ENCODE measurements at places on chromosomes 6 and 20.
A peak's percentile ranks its signal among the peaks of the same experiment; 100 is the strongest.

GRCh38 chr6:139150920-139151319 lies 16.0 kb downstream of the HECA start:
- DNase-seq = no peak

DNA sequence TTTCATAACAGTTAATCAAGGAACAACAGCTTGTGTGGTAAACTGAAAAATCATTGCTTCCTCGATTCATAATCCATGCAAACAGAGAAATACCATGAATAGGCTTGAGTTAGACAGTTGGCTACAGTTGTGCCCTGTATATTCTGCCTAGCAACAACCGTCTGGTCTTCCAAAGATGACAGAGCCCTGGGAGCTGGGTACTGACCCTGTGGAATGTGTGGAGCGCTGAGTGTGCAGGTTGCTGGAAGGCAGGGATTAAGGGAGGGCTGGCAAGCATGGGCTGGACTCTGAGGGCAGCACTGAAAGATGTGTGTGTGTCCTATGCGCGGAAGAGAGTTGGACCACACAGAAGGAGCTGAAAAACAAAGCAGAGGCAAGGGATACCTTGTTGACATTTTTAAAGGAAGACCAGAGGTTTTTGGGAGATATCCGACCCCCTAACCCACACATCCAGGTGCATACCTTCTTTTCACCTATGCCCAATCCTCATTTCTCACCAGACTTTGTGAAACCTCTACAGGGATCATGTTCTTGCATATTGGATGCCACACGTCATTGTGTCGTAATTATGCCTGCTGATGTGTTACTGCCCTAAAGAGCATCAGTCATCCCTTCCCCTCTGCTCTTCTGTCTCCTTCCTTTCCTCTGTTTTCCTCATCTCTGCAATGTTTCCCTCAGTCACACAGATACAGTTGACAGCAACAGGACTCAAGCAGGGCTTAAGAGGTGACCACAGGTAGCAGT lies 58.2 kb upstream of the VGLL2 start:
- no peak for DNase-seq

GRCh38 chr6:57094689-57095088 lies 4.7 kb downstream of the ZNF451 start:
- DNase-seq = no peak

DNA sequence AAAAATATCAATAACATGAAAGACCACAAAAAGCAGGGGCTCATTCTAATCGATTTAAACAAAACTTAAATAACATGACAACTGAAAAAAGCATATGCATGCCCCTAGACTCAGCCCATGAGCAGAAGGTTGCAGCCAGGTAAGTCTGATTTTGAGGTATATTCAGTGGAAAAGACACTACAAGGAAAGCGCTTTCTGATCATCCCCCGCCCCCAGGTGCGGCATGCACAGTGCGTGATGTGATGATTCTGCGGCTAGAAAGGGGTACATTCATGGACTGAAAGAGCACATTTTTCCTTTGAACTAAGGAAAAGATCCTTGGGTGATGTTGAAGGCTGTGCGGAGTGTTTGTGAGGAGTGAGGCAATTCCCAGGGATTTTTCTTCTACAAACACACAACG lies 16.9 kb upstream of the FOXC1 start:
- DNase-seq = no peak

DNA sequence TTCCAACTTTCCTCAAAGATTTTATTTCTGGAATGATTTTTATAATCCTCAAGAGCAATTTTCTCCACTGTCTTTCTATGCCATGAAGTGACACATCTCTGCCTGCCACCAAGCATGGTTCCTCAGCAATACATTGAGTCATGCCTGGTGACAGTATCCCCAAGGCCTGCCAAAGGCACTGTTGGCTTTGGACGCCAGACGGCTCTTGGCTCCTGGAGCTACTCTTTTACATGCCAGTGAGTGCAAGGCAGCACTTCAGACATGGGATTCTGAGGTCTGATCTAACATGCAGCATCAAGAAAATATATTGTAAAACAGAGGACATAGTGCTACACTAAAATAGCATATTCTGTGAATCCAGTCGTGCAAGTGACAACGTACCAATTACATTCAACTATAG lies 20.1 kb upstream of the PLEKHG1 start:
- no peak for DNase-seq

GRCh38 chr6:9439621-9440330 lies 975.1 kb downstream of the TFAP2A start:
- DNase-seq = no peak

DNA sequence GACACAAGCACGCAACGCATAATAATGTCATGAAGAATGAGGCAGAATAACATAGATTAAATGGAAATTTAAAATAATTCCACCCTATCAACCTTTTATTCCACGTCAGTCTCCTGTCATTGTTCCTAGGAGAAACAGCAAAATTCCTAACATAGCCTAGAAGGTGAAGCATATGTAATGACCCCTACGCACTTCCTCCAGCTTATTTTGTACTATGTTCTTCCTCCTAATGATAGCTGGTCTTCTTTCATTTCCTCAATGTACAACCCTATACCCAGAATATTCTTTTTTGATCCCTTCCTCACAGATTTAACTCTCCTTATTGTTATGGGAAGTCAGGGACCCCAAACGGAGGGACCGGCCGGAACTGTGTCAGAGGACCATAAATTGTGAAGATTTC lies 122.0 kb upstream of the CARMIL1 start:
- DNase-seq = no peak

GRCh38 chr6:83511901-83512681 lies at the start of gene PRSS35:
Gene PRSS35, plus strand, starts transcription at chr6:83512534. Its CDS starts 10,908 bp downstream, at chr6:83523442.
- DNase-seq = no peak

GRCh38 chr6:164396071-164397047 lies 913.0 kb downstream of the C6orf118 start:
- DNase-seq = no peak

- DNase-seq = no peak
Observed at GRCh38 chr20:44151621-44152416, 35.2 kb downstream of the JPH2 start.

GRCh38 chr6:152112491-152113261 lies 305.2 kb downstream of the ESR1 start:
- no peak for DNase-seq

GRCh38 chr20:3901028-3901705 lies 12.0 kb downstream of the PANK2 start:
- no peak for DNase-seq

GRCh38 chr6:42251911-42252637 lies 34.4 kb upstream of the MRPS10 start:
- DNase-seq = no peak

DNA sequence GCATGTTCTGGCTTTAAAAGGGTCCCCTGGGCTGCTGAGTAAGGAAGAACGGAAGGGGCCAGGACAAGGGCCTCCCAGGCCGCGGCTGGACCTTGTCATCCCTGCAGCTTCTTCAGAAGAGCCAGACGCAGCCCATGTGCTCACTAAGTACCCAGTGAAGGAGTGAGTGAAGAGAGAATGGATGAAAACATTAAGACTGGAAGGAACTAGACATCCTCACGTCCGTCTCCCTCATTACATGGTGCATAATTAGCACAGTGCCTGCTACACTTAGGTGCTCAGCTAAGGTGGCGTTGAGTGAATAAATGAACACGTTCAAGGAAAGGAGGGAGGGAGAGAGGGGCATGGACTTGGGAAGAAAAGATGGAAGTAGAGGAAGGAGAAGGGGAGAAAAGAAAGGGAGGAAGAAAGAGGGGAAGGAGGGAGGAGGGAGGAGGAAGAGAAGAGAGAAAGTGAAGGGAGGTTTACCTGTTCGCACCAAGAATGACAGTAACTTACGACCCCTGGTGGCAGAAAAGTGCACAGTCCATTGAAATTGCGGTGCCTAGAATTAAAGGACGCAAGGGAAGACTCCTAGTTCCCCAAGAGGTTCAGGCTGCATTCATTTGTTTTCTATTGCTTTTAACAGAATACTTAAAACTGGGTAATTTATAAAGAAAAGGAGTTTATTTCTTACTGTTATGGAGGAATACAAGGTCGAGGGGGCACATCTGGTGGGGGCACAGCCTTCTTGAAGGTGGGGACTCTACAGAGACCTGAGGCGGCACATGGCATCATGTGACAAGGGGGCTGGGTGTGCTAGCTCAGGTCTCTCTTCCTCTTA lies 8.0 kb downstream of the TP53RK start:
- peak; percentile 32 for DNase-seq

DNA sequence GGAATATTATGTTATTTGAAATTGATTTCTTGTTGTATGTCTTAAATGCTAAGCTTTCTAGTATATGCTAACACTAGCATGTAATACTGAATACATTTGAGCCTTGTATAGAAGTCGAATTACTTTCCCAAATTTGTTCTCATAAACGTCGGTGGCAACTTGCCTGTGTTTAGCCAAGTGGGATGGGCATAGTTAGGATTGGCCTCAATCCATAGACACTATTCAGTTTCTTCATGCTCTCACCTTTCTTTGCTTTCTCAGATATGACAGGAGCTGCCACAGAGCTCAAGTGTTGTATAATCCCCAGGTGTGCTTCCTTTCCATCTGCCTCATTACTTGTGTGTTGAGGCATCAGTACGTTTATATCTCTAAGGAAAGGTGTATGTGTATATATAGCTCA lies 19.3 kb downstream of the ZNF334 start:
- DNase-seq = no peak

GRCh38 chr6:13398069-13398381 lies 69.7 kb upstream of the TBC1D7 start:
- DNase-seq = no peak

GRCh38 chr6:156807028-156807427 lies 29.9 kb downstream of the ARID1B start:
- no peak for DNase-seq

DNA sequence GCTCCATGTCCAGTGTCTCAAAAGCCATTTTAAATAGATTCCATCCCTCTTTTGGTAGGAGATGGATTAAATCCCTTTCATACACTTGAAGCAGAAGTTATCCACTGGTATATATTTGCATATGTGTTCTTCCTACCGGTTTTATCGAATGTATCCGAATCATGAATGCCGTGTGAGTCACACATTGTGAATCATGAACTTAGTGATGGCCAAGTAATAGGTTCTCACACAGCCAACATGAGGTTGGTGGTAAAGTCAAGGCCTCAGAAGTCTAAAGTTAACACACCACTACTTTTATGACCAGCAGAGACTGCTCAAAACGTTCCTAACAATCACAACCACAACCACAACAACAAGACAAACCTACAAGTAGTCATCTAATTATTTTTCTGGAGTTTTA lies 345.5 kb downstream of the THBS2 start:
- DNase-seq = no peak

Measured in stimulated activated CD8-positive, alpha-beta memory T cell treated with anti-CD3 and anti-CD28 coated beads, Interleukin-15, amount 100 ng/mL, for 24 hours (primary cell).